Activated CD8-positive, alpha-beta memory T cell treated with anti-CD3 and anti-CD28 coated beads, Interleukin-2, amount 10 ng/mL, durations not matched to agents 7 days and 5 days (primary cell): ENCODE measurements at places on chromosomes 3 and 15.

DNA sequence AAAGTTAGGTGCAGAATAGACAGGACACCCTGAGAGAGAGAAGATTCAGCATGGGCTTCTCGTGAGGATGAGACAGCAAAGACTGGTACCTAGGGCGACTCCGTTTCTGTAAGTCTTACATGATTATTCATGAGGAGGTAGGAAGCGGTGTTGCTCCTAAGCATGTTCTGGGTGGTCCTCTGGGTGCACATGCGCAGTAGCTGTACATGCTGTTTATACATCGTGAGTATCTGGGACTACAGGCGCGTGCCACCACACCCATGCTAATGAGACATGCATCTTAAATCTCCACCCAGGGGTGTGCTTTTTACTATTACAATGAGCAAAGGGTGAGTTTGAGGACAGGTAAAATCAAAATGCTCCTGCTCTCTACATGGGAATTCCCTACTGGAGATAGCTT is 12.3 kb downstream of the ALPK3 start:
- no peak for DNase-seq

DNA sequence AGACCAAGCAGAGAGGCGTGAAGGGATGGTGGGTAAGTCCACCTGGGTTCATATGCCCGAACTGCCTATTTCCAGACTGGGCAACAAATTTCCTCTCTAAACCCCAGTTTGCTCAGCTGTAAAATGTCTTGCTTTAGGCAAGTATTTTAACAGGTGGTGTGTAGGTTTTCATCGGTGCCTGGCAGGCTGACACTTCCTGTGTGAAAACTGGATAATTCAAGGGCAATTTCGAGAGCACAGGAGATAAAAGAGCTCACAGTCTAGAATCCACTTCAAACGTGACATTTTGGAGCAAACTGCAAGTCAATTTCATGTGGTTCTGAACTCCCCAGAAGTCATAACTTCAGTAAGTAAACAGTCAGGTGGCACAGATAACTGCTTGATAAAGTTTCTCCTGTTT is 112.2 kb downstream of the OXNAD1 start:
- no peak for DNase-seq

GRCh38 chr3:160369784-160370183 is 29.2 kb downstream of the IFT80 start:
- no peak for DNase-seq

- no peak for DNase-seq
Measured at GRCh38 chr3:191873736-191874135, 412.8 kb downstream of the PYDC2 start.

- DNase-seq, result peak; percentile 98
Measured at GRCh38 chr3:93979850-93980676, at the start of gene ARL13B. TSS of gene ARL13B (plus strand) at chr3:93980155. CDS start at chr3:93980424, 269 bp downstream.

DNA sequence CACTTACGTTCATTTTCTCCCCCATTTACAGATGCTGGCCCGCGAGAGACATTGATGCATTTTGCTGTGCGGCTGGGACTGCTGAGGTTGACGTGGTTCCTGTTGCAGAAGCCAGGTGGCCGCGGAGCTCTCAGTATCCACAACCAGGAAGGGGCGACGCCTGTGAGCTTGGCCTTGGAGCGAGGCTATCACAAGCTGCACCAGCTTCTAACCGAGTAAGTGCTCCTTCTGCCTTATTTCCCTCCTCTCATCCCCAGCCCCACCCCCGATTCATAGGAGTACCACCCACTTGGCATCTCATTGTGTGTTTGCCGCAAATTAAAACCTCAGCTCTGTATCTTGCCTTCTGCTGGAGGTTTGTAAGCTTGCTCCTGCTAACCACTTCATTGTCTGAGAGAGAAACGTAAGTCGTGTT is 163.3 kb downstream of the AKAP13 start:
- peak; percentile 81 for DNase-seq

GRCh38 chr3:151371526-151371925 is 13.0 kb downstream of the P2RY12 start:
- no peak for DNase-seq

- no peak for DNase-seq
Measured at GRCh38 chr15:54681584-54681983, 515.2 kb downstream of the RSL24D1 start.

- no peak for DNase-seq
Measured at GRCh38 chr15:91866971-91867372, 13.5 kb downstream of the SLCO3A1 start.

GRCh38 chr3:48926425-48927392 is 8.1 kb downstream of the ARIH2 start:
- DNase-seq, result no peak

GRCh38 chr3:23474580-23475357 is 271.6 kb downstream of the UBE2E2 start:
- DNase-seq, result no peak
